Smooth muscle cell of trachea (primary cell): ENCODE measurements at places on chromosomes 6 and 20. TPM values are rescaled to one million over a fixed set of nuclear protein-coding genes. Genes with fewer than 3 reads are reported as not detected.

The PRDM13 gene
- total RNA-seq = not detected in 2 replicates

The C20orf204 gene
- total RNA-seq = 0.99 and 1.3 TPM in 2 replicates

The OR2H1 gene
- total RNA-seq = not detected in 2 replicates

The OR2J3 gene
- total RNA-seq = not detected in 2 replicates

The CST2 gene
- not detected in 2 replicates for total RNA-seq

The MAP3K7 gene
- 34.1 and 40.9 TPM in 2 replicates for total RNA-seq

The AP5S1 gene
- total RNA-seq = 23.0 and 32.7 TPM in 2 replicates

The SLC32A1 gene
- total RNA-seq = not detected in 2 replicates

The CNBD2 gene
- total RNA-seq = 1.5 and 2.6 TPM in 2 replicates

The NPBWR2 gene
- not detected in 2 replicates for total RNA-seq

The MBOAT1 gene
- 4.8 and 8.3 TPM in 2 replicates for total RNA-seq

The MLN gene
- total RNA-seq = not detected in 2 replicates

The PRDM1 gene
- 2.8 and 5.2 TPM in 2 replicates for total RNA-seq

The COL11A2 gene
- total RNA-seq = 0.15 and 1.2 TPM in 2 replicates

The ZHX3 gene
- total RNA-seq = 26.3 and 31.9 TPM in 2 replicates

The CALHM6 gene
- total RNA-seq = 0.33 and 0.44 TPM in 2 replicates

The MCHR2 gene
- not detected in 2 replicates for total RNA-seq

The C6orf132 gene
- 0.29 and 0.99 TPM in 2 replicates for total RNA-seq

The RIMS1 gene
- under 0.01 and 0.33 TPM in 2 replicates for total RNA-seq

The OPRL1 gene
- total RNA-seq = 1.9 and 5.8 TPM in 2 replicates

The ATP6V1G2 gene
- total RNA-seq = 5.5 and 5.7 TPM in 2 replicates

The LY86 gene
- not detected in 2 replicates for total RNA-seq

The ECT2L gene
- total RNA-seq = 0.50 TPM in 1 of 2 replicates, not detected in the other

The PRSS16 gene
- not detected in 2 replicates for total RNA-seq

The ESR1 gene
- 0.83 and 1.0 TPM in 2 replicates for total RNA-seq

The MUCL3 gene
- not detected in 2 replicates for total RNA-seq

The MEP1A gene
- total RNA-seq = not detected in 2 replicates

The SLC12A5 gene
- total RNA-seq = 0.17 TPM in 1 of 2 replicates, not detected in the other

The ERGIC3 gene
- 455 and 566 TPM in 2 replicates for total RNA-seq

The RNF182 gene
- 2.3 and 3.8 TPM in 2 replicates for total RNA-seq

The PTCHD4 gene
- total RNA-seq = 0.15 and 3.5 TPM in 2 replicates

The MCCD1 gene
- not detected in 2 replicates for total RNA-seq

The RREB1 gene
- 18.0 and 19.0 TPM in 2 replicates for total RNA-seq

The FARS2 gene
- total RNA-seq = 27.5 and 37.2 TPM in 2 replicates

The MCM9 gene
- total RNA-seq = 10.6 and 11.1 TPM in 2 replicates

The PREX1 gene
- 16.9 and 34.9 TPM in 2 replicates for total RNA-seq

The SIGLEC1 gene
- not detected in 2 replicates for total RNA-seq

The TRMT6 gene
- 5.1 and 5.4 TPM in 2 replicates for total RNA-seq

The MEI4 gene
- total RNA-seq = not detected in 2 replicates

The GSTA4 gene
- total RNA-seq = 68.5 and 78.2 TPM in 2 replicates

The SRMS gene
- not detected in 2 replicates for total RNA-seq

The SYCP2L gene
- total RNA-seq = not detected in 2 replicates

The PDYN gene
- not detected in 2 replicates for total RNA-seq

The KCNB1 gene
- total RNA-seq = 0.33 TPM in 1 of 2 replicates, not detected in the other

The ASIP gene
- total RNA-seq = not detected in 2 replicates

The WTAP gene
- total RNA-seq = 99.6 and 129 TPM in 2 replicates

The ZFP57 gene
- 0.17 and 0.29 TPM in 2 replicates for total RNA-seq

The TINAG gene
- 0.58 TPM in 1 of 2 replicates, not detected in the other for total RNA-seq

The C20orf202 gene
- total RNA-seq = under 0.01 TPM in 2 replicates

The MYH7B gene
- 0.15 and 0.33 TPM in 2 replicates for total RNA-seq

The GRM1 gene
- under 0.01 TPM in 2 replicates for total RNA-seq

The GJA10 gene
- total RNA-seq = not detected in 2 replicates

The IL17A gene
- total RNA-seq = not detected in 2 replicates

The C6orf52 gene
- total RNA-seq = 0.50 and 0.58 TPM in 2 replicates

The ADA gene
- 2.6 and 12.2 TPM in 2 replicates for total RNA-seq

The OPRM1 gene
- under 0.01 TPM in 1 of 2 replicates, not detected in the other for total RNA-seq

The EPB41L1 gene
- total RNA-seq = 13.8 and 28.9 TPM in 2 replicates
